Epithelial cell of proximal tubule (primary cell): ENCODE measurements at places on chromosomes 5 and 9.

GRCh38 chr9:32406046-32406445 lies 21.6 kb downstream of the ACO1 start:
- DNase-seq: no peak

- no peak for DNase-seq
Observed at GRCh38 chr5:85663708-85664031, 954.1 kb upstream of the COX7C start.

GRCh38 chr5:136729901-136730355 lies 364.6 kb upstream of the TRPC7 start:
- DNase-seq: no peak

DNA sequence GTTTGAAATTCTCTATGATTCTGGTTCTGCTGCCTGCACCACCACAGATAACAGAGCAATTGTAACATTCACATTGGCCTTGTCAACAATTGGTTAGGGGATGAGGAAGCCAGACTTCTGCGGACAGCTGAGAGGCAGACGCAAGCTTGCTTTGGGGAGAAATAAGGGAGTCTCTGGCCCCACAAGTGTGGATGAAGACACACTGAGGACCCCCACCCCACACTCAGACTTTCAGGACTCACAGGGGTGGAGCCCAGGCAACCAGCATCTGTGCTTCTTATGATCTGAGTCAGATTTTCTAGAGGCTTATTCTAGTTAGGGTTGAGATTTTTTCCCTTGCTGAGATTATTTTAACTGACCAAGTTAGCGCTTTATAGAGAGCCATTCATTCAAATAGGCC lies 140.3 kb upstream of the IRX2 start:
- DNase-seq: no peak

DNA sequence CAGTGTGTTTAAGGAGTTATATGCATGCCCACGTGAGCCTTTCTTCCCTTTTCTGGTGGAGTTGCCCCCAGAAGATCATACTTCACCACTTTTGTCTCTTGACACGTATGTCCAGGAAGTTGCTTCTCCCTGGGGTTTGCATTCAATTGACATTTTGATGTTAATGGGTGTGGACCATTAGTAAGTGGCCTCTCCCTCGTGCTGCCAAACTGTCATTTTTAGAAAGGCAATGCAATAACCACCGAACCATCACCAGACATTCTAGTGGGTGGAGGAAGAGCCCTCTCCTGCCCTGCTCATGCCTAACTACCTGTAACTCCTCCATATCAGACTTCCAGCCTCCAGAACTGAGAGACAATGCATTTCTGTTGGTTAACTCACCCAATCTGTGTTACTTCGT lies 290.8 kb downstream of the ATPSCKMT start:
- no peak for DNase-seq

DNA sequence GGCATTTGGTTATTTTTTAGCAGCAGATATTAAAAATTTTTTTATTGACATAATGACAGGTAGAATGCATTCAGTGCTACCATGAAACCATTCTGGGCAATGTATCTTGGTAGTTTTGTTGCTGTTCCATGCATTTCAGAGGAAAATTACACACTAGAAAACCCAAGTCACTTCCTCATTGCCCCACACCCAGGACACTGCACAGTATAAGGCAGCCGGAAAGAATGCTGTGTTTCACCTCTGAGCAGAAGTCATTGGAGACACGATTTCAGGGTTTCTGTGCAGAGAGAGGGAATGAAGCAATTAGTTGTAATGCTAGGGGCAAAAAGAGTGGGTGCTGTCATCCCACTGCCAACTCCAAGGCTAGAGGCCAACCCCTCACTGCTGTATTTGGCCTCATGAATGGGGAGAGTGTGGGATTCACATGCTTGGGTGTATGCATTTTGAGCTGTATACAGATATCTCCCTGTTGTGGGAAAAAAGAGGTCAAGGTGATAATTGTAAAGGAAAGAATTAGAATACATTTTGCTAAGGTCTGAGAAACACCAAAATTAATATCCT lies 290.5 kb downstream of the BNC2 start:
- DNase-seq: no peak

GRCh38 chr5:117587111-117587510 lies 1012.5 kb upstream of the SEMA6A start:
- no peak for DNase-seq

DNA sequence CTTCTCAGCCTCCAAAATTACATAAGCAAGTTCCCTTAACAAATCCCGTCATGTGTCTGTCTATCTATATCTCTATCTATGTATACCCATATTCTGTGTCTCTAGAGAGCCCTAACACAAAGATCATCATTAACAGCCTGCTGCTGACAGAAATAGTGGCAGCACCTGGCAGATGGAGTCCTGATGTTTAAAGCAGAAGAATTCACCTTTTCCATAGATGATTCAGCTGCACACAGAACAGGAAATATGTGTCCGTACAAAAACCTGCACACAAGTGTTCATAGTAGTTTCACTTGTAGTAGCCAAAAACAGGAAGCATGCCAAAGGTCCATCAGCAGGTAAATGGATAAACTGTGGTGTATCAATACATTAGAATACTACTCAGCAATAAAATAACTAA lies 45.0 kb upstream of the ACO1 start:
- no peak for DNase-seq

DNA sequence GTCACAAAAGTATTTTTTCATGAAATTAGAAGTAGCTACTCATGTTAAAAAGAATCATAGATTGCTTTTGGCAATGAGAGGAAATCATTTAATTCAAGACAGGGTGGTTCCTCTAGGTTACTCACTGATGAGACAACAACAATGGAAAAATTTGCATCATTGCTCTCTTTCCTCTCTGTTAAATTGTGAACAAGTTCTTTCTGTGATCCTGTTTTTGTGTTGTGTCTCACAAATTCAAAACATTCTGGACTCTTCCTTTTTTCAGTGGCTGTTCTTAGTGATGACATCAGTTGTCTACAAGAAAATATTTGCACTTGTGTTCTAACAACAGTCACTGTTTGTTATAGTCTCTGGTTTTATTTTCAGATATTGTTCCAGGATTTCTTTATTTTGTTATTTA lies 95.3 kb downstream of the XRCC4 start:
- DNase-seq: no peak

GRCh38 chr9:76296561-76297310 lies 97.5 kb downstream of the RFK start:
- no peak for DNase-seq

- DNase-seq: no peak
Observed at GRCh38 chr5:157516006-157516405, 56.0 kb downstream of the NIPAL4 start.

- DNase-seq: no peak
Observed at GRCh38 chr9:16241231-16241630, 629.2 kb downstream of the BNC2 start.

DNA sequence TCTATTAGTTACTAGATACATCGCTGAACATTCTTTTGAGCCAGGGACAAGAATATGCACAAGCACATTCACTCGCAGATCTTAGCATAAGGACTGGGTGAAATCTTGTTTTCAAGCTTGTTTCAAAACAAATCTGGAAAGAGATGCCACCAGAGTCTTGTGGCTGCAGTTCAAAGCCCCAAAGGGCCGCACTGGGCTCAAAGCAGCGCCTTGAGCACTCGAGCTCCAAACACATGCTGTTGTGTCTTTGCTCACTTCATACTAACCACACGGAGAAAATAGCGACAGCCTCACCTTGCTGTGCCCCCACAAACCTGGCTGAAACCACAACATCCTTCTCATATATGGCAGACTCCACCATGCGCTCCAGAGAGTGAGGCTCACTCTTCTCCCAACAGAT lies 34.2 kb upstream of the IL7R start:
- no peak for DNase-seq

- no peak for DNase-seq
Observed at GRCh38 chr9:130407916-130408663, 36.7 kb upstream of the ASS1 start.

- no peak for DNase-seq
Observed at GRCh38 chr5:68418680-68419079, 203.1 kb downstream of the PIK3R1 start.

DNA sequence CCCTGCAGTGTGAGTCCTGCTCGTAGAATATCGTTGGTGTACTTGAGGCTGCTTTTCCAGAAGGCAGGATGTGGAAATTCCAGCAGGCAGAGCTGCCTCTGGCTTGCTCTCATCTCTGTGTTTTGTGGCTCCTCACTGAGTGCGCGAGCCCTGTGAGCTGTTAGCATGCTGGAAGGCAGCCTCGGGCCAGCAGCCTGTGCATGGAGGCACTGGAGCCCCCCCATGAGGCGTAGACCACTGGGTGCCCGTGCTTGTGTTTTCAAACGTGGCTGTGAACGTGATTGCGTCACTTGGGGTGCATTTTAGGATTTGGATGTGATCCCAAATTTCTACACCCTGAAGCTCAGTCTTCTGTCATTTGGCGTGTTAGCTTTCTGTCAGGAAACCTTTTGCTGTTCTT lies 3.2 kb downstream of the WDR5 start:
- DNase-seq: no peak

- DNase-seq: no peak
Observed at GRCh38 chr9:136488247-136489214, 5.7 kb upstream of the SEC16A start.

DNA sequence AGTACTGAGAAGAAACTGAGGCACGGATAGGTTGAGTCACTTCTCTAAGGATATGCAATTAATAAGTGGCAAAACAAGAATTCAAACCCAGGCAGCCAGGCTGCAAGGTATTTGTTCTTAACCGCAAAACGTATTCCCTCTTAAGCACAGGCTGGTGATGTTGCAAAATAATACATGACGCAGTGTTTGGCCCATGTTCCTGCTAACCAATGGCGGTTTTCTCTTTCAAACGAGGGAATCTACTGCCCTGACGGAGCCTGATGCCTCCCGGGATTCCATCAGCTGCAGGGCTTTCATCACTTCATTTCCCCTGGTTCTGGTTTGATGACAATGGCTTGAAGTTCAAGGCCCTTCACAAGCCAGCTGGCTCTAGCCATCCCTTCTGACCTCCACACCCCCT lies 154.8 kb downstream of the SLIT3 start:
- no peak for DNase-seq

- no peak for DNase-seq
Observed at GRCh38 chr9:135893104-135893503, 14.2 kb downstream of the CAMSAP1 start.

DNA sequence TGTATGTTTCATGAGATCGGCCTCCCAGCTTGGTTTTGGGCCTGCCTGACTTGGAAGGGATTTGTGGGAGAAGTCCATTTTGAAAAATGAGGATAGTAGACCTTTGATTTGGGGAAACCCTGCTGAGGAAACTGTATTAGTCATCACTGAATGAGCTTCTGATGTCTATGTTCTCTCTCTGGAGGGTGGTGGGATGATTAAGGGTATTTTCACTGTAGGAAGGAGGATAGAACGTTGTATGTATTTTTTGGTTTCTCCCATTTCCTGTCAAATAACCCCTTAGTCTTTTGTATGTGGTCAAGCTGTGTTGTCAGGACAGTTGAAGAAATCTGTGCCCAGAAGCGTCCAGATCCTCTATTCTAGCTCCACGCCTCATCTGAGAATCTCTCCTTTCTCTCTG lies 151.9 kb downstream of the INSYN2B start:
- DNase-seq: no peak

DNA sequence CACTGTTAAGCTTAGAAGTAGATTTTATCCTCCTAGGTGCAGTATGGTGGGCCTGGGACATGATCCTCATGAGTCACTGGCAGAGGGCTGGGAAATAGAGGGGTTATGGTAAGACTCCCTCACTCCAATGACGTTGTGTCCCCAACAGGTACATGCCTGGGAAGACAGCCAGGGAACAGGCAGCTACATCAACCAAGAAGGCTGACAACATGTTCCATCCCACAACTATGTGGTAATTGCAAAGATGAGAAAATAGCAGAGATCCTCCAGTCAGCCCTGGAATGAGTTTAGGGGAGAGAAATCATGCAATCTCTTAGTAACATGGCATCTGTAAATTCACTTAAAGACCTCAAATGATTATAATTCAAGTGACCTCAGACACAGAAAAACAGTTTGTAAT lies 114.4 kb upstream of the LIFR start:
- DNase-seq: no peak

DNA sequence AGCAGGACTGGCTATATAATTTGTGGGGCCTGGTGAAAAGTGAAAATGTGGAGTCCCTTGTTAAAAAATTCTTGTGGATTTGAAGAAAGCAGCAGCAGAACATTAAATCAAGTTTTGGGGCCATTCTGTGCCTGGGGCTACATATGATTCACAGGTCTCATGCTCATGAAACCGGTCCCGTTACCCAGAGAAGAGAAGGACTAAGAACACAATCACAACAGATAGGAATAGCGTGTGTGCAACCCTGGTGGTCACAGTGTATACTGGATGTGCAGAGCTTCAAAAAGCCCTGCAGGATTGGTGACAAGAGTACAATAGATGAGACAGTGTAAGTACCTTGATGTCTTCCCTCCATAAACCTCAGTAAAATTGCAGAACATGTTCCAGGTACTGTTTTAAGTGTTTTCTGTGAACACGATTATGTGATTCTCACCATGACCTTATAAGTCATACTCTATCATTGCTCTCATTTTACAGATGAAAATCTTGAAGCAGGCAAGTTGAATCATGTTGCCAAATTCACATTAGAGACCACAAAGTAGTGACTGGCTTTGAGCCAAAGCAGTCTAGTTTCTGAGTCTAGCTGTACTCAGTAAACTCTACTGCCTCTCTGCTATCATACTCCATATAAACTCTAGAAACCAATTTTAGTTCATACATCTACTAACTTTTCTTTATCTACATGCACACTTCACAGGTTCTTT lies 636.5 kb downstream of the TAF11L14 start:
- no peak for DNase-seq

DNA sequence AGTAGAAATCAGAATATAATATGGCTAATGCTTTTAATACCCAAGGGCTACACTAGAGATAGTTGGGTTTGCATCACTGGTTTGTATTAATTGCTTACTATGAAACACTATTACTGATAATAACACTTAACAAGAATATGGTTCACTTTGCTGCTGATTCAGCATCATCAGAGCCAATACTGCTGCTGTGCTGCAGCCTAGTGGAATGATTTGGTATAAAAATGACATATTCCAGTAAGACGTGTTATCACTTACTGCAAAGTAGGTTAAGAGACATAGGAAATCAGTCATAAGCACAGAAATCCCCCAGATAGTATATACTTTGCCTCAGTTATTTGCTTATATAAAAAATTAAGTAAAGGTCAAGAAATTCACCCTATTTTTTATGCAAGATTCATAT lies 2.8 kb downstream of the CDH10 start:
- no peak for DNase-seq

DNA sequence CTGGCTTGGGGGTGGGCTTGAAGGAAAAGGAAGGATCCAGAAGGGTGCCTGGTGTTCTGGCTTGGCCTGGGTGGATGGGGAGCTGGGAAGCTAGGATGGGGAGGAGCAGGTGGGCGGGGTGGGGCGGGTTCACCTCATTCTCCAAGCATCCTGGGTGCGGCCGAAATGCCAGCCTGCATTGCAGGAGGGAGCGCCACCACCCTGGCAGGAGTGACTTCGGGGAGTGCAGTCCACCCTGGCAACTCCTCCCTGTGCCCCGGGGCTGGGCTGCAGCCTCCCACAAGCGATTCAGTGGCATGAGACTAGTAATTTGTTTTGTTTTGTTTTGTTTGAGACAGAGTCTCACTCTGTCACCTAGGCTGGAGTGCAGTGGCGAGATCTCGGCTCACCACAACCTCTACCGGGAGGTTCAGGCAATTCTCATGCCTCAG lies 5.5 kb downstream of the TTC16 start:
- no peak for DNase-seq
